ENCODE measurements at places on chromosomes 3 and 15.

GRCh38 chr3:55085231-55085630, 157.4 kb upstream of the LRTM1 start:
- no peak for DNase-seq

GRCh38 chr15:79724312-79724711, 172.5 kb downstream of the MTHFS start:
- DNase-seq = no peak

GRCh38 chr3:190051641-190052040, 69.1 kb downstream of the P3H2 start:
- DNase-seq = no peak

- no peak for DNase-seq
Observed at GRCh38 chr3:188037965-188038581, 115.9 kb upstream of the LPP start.

GRCh38 chr3:94311651-94312050, 248.8 kb downstream of the NSUN3 start:
- no peak for DNase-seq

DNA sequence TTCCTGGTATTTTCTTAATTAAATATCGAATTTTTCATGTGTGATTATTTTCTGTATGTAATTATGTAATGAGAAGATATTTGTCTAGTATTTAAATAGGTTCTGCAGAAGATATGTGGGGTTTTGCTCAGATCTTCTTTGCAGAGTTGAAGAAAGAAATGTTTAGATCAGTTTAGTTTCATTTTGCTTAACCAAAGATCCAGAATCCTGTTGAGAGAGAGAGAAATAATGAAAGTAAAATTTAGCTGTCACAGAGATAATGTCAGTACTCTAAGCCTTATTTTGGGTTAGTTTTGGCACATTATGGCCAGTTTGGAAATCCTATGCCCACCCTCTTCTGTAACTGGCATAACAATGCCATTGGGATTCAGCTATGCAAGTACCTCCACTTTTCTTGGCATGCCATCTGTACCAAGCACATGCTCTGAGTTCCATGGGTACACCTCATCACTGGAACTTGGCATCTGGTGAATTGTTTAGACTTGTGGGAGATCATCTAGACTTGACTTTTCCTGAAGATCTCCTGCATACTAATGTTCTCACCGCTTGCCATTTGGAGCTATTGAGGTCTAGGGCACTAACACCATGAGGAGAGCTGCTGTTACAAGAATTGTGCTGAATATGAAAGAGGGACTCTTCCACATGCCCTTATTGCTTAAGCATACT, 30.9 kb downstream of the PLSCR1 start:
- DNase-seq = no peak

- no peak for DNase-seq
Observed at GRCh38 chr3:100796556-100796955, 87.3 kb downstream of the TFG start.

GRCh38 chr3:27528791-27529190, 44.6 kb upstream of the SLC4A7 start:
- DNase-seq = no peak

- no peak for DNase-seq
Observed at GRCh38 chr15:75174102-75174501, 27.6 kb upstream of the C15orf39 start.

- no peak for DNase-seq
Observed at GRCh38 chr3:72567474-72567873, 280.8 kb downstream of the SHQ1 start.

GRCh38 chr3:155870133-155870944, at the start of gene GMPS:
TSS of gene GMPS (plus strand) at chr3:155870650. CDS start at chr3:155870871, 221 bp downstream.
- peak; percentile 94 for DNase-seq

DNA sequence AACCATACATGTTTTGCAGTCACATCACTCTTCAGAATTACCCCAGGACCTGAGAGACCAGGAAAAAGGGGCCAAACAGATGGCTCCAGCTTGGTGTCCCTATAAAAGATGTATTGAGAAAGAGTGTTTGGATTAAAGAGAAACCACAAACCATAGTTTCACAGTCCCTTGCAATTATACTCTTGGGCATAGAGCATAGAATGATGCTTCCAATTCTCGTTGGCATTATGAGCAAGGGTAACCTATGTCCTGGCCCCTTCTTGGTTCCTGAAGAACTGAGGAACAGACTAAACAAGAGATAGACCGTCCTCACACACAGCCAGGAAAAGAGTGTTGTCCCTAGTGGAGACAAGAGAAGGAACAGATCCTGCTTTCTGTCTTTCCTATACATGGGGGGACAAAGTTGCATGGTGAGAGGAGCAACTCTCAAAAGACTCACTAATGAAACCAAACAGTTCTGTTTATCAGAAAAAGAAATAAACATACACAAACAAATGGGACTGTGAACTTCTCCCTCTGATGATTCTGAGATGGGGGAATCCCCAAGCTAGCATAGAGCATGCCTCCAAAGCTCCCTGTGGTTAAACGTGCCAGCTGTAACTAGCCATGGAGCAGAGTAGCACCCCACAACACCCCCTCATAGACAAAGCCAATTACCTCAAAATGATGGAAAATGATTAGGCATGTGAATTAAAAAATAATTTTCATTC, 908.6 kb downstream of the NTRK3 start:
- no peak for DNase-seq

DNA sequence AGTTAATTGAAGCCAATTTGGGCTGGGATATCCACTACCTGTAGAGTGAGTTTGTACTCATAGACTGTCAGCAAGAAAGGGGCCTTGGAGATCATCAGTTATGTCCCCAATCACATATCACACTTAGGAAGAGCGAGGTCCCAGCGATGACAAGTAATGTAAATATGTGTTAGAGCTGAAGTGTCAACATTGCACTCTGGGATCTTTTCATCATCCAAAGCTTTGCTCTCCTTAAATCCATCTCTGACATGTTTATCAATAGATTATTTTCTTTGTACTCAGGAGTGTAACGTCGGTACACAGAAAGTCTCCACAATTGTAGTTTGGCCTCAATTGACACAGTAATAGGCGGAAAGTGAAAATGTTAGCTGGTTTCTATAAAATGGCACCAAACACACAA, 113.7 kb upstream of the TPRG1 start:
- DNase-seq = no peak

DNA sequence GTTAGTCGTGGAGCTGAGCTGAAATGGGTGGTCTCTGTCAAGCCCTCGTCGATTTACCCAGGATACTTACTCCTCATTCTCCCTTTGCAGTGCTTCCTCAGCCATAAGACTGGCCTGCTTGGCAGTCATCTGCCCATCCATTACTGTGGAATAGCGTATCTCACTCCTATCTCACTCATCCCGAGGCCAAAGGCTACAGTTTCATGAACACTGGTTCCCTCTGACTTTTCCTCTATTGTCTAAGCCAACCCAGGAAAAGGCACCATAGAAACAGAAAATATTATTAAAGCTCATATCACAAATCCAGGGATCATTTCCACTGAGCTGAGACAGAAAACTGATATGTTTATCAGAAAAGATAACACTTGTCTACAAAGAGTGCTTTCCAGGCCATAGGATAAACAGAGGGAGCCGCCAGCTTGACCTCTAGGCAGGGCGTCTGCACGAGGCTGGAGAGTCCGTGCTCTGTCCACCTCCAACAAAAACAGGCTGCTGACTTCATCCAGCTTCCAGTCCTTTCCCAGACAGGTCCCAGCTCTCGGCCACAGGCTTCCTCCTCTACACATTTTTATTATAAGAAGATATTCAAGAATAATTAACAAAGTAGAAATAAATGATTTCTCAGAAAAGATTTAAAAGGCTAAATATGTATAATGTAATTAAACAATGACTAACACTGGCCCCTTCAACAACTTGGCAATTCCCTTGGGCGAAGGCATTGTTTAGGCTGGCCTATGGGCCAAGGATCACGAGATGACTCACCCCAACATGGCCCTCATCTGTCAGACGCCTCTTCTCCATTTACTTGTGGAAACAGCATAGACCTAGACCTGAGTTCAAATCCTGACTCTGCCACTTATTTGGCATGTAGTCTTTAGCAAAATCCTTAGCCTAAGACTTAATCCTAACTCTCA, 27.4 kb upstream of the BOC start:
- peak; percentile 78 for DNase-seq

DNA sequence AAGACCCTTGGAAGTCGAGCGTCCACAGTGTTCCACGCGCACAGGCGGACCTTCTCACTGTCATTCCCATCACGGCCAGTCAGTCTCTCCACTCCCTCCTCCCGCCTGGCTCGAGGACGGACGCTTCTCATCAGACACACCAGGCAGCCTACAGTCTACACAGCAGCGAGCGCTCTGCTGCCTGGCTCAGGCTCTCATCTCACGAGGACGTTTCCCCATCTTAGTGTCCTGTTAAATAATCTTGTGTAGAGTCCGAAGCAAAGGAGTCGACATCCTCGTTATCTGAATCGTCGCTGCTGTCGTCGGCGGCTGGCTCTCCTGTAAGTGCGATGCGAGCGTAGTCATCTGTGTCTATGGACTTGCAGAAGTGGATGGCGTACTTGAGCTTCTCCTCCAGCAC, 12.4 kb upstream of the OCA2 start:
- no peak for DNase-seq

DNA sequence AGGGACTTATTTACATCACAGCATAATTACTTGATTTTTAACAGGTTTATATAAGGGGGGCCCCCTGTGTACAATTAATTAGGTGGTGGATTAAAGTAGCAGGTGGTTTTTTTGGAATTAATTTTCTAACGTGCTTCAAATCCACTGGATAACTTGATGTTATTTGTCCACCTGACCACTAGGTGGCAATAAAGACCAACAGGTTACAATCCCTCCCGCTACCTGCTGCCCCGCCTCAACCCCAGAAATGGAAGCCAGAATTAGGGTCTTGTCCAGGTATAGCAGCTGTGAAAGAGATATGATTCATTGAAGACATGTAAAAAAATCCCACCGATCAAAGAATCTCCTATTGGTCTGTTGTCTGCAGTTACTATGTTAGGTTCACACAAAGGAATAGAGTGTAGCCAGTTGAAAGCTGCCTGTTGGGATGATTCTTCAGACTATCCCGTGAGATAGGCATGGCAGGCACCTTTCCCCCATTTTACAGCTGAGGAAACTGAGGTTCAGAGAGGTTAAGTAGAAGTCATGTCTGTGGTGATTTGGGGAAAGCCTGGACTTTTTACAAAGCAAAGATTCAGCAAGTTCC, 44.0 kb downstream of the MFSD1 start:
- DNase-seq = no peak

DNA sequence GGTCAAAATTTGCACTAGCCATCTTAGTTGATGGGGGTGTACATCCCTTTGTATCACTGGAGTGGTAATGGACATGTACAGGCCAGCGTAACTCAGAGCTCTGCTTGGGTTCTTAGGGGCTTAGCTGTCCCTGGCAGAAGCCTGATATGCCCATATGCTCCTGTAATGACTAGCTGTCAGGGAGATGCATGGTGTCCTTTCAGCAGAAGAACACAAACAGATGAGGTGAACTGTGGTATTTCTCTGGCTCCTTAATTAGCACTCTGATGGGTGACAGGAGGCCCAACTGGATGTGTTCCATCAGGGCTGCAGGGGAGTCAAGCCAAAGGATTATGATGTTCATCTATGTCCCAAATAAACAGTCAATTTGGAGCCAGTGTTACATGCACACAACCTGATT, 774.5 kb downstream of the AGBL1 start:
- DNase-seq = no peak

DNA sequence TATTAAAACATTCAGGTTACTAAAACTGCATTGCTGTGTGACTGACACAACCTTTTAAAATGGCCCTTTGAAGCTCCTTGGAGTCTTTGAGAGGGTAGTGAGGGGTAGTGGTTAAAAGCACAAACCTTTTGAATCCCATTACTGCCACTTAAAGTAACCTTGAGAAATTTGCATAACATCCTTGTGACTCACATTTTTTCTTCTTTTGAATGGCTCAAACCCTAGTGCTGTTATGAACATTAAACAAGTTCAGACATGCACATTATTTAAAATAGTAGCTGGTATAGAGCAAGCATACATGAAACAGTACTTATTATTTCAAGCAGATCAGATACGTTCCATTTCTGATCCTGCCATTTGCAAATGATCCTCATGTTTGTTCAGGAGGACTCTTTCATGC, 3.7 kb upstream of the CLDN1 start:
- no peak for DNase-seq

GRCh38 chr3:67094167-67094566, 96.1 kb downstream of the KBTBD8 start:
- no peak for DNase-seq

GRCh38 chr3:71380096-71380495, 203.4 kb downstream of the FOXP1 start:
- no peak for DNase-seq

DNA sequence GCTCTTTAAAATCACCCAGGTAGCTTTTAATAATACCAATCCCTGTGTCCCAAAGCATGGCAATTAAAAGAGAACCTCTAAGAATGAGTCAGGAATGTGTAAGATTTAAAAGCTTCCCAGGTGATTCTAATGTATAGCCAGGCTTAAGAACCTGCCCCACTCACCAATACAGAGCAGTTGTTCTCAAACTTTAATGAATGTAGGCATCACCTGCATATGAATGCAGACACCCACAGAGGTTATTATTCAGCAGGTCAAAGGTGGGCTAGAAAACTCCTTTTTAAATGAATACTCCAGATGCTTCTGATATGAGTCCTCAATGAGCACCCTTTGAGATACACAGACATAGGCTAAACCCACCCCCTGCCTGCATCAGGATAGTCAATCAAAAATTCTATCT, 298.1 kb upstream of the KCNMB2 start:
- no peak for DNase-seq

DNA sequence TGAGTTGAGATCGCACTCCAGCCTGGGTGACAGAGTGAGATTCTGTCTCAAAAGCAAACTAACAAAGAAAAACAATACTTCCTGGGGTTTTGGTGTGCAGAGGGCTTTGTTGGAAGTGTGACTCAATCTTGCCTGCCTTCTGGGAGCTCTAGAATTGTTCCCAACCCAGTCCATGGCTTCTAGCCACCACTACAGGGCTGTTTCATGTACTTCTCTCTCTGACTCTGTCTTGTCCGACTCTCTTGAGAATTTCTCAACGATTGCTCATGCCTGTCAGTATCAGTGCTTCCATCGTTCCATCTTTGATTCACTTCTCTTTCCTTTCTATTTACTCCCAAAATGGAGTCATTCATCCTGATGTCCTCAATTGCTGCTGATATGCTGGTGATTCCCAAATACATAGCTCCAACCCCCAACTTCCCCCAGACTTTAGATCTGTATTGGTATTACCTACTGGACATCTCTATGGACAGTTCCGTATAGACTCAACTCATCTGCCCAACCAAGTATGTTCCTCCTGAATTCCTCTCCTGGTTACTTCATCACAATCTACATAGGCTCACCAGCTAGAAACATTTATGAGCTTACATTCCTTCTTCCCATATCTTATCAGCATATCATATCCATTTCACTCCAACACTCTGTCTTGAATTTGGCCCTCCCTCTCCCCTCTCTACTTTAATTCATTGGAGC, 1.8 kb upstream of the AP2M1 start:
- no peak for DNase-seq

DNA sequence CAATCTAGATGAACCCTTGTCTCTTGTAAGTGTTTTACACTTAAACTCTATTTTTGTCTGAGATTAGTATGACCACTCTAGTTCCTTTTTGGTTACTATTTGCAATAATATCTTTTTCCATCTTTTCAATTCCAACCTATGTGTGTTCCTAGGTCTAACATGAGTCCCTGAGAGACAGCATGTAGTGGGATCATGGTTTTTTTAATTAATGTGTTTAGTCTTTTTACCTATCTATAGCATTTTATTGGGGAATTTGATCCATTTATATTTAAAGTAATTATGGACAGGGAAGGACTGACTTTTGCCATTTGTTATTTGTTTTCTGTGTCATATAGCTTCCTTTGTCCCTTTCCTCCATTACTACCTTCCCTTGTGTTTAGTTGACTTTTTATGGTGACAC, 21.7 kb downstream of the TNFSF10 start:
- no peak for DNase-seq
